ENCODE measurements at places on chromosomes 13 and 19. TPM values are rescaled to one million over a fixed set of nuclear protein-coding genes. Genes with fewer than 3 reads are reported as not detected.

- peak; percentile 73 for DNase-seq
Observed at GRCh38 chr19:42693760-42694350, 46.4 kb downstream of the PSG3 start.

DNA sequence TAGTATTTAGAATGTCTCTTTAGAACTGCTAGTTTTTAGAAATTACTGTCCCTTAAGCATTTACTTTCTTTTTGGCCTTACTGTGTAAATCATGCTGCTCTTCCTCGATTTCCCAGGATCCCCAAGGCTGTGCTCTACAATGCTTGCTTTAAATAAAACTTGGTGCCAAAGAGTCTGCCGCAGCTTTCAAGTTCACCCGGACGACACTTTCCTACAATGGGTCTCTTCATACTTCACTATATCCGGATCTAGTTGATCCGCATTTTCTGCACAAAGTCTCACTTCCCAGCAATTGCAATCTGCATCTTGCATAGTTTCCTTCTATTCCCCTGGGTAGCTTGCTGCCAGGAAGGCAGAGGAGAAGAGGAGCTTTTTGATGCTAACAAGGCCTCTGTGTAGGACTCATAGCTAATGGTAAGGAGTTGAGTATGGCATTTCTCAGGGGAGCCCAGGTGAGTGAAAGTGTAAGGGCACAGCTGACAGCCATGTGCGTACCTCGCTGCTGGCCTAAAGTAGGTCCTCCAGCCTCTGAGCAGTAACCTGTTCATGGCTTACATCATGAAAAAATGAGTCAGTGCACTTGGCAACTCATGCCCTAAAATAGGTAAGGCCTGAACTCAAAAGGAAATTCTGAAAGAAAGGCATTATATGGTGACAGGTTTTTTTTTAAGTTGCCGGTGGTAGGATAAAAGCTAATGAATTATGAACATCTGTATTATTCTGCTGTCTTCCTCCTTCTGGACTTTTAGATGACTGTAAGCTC, 101.6 kb downstream of the ENOX1 start:
- peak; percentile 18 for DNase-seq

Gene ARRDC5
- not detected for total RNA-seq

DNA sequence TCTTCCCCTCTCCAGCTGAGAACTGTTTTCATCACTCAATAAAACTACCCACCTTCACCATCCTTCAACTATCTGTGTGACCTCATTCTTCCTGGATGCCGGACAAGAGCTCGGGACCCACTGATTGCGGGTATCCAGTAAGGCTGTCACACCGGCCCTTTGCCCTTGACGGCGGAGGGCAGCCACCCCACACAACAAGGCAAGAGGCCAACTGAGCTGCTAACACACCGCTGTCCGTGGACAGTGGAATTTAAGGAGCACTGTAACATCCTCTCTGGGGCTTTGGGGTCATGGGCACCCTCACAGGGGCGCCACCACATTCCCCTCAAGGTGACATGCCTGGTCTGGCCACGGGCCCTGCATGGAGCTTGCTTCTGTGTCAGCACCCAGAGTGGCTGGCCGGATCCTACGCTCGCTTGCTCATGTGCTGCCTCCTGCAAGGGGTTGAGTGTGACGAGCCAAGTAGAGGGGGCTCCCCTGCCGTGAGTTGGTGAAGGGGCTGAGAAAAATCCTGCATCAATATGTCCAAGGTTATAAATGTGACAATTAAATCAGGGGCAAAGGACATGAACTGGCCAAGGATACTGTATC, 31.4 kb downstream of the LHFPL6 start:
- no peak for DNase-seq

DNA sequence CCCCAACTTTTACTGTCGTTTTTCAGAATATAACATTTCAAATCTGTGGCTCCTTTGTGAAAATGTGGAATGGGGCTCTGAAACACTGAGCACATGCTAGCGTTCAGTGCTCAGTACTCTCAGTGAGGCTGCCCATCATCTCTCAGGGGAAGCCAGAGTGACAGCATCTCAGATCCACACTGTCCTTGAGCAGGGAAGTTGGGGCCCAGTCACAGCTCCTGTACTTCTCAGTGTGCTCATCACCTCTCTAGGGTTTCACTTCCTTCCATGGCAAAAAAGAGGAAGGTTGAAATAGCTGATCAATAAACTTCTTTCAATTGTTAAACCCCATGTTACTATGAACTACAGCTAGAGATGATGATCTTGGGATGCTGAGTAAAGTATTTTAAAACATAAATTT, 565.9 kb upstream of the SPRY2 start:
- DNase-seq: no peak

DNA sequence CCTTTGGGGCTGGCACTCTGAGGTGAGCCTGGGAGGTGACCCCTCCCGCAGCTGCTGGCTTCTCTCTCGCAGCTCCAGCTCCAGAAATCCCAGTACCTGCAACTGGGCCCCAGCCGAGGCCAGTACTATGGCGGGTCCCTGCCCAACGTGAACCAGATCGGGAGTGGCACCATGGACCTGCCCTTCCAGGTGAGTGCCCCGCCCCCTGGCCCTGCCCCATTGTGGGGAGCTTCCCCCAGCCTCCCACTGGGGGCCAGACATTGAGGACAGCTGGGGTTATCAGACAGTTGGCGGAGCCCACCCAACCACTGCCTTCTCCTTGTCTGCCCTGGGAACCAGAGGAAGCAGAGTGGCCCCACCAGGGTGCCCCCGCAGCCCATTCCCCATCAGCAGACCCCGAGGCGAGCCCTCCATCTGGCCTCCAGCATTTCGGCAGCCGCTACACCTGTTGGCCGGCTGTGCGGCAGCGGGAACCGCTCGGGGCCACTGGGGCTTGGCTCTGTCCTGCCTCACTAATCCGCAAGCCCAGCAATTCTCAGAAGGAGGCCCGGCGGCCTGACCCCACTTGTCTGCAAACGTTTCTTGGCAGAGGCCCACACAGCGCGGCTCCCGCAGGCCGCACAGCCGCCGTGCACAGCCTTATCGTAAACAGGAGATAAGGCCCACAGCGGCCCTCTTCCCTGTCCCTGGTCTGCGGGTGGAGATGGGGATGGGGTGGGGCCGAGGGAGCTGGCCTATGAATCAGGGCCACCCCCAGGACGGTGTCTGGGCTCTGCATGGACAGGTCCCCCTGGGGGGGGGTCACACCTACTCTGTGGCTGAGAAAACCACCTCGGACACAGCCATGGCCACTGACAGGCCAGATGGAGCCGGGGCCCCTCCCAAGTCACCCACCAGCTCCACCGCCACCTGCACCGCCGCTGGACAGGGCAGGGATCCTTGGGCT, 48.0 kb downstream of the COMP start:
- no peak for DNase-seq

DNA sequence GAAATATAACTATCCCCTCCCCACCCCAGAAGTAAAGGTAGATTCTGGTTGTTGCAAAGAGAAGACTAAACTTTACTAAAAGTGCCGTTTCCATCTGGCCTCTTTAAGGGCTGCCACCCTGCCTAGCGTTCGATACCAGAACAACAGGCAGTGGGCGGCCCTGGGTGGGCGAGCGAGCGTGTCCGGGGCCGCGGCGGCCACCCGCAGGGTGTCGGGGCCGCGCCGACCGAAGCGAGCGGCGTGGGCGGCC, 2.6 kb downstream of the FGF9 start:
- DNase-seq: no peak

Gene TMEM238
- 10.6 TPM for total RNA-seq

Data from MCF 10A (cell line).